ENCODE measurements at places on chromosomes 6 and 20. TPM values are rescaled to one million over a fixed set of nuclear protein-coding genes. Genes with fewer than 3 reads are reported as not detected.

DNA sequence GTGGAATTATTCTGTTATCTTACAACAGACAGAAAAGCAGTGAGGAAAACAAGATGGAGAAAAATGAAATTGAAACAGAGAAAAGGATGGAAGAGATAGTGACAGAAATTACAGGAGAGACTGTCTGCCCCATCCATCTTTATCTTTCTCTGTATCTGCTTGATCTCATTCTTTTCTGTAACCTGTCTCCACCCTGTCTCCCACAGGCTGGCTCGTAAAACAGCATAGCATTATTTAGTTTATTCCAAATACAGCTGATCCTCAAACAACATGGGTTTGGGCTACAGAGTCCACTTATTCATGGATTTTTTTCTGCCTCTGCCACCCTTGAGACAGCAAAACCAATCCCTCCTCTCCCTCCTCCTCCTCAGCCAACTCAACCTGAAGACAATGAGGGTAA, 482.3 kb upstream of the JARID2 start:
- no peak for DNase-seq

DNA sequence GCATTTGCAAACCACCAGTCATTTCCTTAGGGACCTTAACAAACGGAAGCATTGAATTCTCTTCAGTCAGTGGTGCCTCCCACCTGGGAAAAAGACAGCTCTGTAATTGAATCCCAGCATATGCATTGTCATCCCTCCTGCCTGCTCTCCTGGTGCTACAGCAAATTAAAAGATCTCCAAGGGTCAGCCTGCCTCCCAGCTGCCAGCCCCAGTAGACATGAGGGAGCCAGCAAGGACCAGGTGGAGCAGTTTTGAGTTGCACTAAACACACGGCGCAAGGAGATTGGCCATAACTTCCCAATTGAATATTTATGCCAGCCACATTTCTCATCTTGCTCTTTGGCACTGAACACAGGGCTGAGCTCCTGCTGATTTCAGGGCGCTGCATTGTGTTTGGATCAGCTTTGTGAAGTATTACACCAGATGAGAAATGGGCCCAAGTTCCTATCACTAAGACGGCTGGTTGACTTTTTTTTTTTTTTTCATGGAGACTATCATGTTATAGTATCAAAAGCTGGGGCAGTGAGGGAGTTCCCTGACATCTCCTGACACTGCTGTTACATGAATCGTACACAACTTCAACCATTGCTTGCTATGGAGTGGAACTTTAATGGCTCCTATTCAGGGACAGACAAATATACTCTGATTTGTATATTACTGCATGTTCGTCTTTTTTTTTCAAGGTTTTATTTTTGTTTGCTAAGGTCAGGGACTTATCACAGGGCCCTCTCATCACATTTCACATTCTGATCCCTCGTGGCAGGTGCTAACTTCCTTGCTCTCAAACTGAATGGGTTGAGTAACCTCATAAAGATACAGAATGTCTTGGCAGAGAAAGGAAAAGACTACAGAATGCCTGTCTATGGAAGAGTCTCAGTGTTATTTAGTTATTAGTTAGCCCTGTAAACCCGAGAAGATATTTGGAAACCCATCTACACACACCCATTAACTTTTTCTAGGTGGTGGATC, 191.1 kb downstream of the EYA4 start:
- DNase-seq: no peak

GRCh38 chr6:38105066-38105465, 285.5 kb downstream of the ZFAND3 start:
- DNase-seq: no peak

GRCh38 chr20:21971436-21971835, 266.0 kb downstream of the PAX1 start:
- DNase-seq: no peak

- no peak for DNase-seq
These were observed at the start of gene PCK1 for GRCh38 chr20:57560554-57561355. Gene PCK1, plus strand, starts transcription at chr20:57561110. Its CDS starts 302 bp downstream, at chr20:57561412.

DNA sequence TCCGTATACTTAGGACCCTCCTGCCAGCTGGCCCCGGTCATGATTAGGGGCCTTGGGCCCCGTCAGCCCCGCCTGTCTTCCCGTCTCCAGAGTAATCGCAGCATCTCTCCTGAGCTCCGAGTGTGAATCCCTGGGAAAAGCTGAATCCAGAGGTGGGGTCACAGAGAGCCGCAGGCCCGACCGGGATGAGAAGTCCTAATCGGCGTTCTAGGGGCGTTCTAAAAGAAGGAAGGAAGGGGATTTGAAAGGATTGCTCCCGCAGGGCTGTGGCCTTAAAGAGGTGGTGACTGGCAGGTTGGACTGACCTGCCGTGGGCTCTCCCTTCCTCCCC, 371 bp downstream of the HMGN4 start:
- no peak for DNase-seq

DNA sequence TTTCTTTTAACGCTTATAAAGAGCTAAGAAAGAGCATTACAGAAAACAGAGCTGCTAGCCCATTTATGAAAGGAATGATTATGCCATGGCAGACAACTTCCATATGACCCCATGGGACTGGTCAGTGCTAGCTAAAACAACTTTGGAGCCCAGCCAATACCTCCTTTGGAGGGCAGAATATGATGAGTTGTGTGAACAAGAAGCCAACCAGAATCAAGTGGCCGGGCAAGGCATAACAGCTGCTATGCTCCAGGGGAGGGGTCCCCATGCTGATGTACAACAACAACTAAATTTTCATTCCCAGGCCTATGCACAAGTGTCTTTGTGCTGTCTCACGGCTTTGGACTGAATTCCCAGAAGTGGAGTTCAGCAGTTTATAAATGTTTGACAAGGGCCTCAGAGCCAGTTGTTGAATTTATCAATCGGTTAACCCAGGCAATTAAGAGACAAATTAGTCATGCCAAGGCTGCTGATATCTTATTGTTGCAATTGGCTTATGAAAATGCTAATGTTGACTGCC, 65.0 kb upstream of the ASCC3 start:
- DNase-seq: no peak

DNA sequence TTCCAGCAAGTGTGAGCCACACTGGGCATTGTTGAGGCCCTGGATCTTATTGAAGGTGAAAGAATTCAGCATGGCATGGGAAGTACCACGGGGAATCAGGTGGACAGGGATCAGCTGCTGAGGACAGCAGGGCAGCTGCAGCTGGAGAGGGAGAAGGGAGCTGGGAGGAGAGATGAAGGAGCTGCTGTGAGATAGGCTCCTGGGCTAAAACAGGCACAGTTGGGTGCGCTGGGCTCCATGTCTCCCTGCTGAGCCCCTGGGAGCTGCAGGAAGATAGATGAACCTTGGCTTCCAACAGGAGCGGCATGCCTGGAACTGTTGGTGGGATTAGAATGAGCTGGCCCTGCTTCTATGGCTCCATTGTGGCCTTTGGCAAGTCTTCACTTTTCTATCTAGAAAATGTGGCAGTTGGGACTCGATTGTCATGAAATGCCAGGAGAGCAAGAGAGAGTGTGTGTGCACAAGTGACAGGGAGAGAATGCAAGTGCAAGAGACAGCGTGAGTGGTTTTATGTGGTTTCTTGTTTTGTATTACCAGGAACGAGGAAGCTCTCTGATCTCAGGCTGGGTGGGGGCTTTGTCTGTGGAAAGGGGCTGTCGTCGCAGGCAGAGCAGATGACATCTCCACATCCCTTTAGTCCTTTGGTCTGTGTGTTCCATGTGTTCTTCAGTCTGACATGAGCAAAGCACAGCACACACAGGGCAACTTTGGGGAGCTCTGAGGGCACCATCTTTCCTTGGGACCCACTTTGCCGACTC, 20.4 kb downstream of the SNPH start:
- no peak for DNase-seq

DNA sequence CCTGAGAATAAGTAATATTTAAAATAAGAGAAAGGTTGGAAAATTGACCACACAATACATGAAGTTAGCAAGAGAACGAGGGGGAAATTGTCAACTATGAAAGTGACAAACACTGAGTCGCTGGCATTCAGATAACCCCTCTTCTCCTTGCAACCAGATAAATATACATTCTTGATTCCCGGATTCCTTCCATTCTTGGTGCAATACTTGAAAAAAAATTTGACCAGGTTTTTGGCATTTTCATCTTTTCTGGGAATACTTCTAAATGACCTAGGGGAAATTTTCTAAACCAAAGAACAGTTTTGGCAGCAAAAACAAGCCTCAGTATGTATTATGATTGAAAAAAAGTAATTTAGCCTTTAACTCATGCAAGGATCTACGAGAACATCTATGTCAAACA, 164.0 kb downstream of the PDE7B start:
- DNase-seq: no peak

DNA sequence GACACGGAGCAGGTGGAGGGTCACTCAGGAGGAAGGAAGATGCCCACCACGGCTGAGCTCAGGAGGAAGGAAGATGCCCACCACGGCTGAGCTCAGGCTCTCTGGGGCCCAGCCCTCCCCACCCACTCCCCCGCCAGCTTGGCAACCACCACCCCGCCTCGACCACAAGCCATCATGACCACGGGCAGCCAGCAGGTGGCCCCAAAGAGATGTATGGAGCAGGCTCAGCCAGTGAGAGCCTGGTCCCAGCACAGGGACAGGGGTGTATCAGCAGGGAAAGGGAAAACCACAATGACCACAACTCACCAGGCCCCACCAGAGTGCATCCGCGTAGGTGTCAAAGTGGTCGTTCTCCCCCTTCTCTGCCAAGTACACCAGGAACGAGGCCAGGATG, 30.4 kb downstream of the KCNQ2 start:
- peak; percentile 76 for DNase-seq

GRCh38 chr6:165298402-165298801, 11.0 kb downstream of the C6orf118 start:
- no peak for DNase-seq

DNA sequence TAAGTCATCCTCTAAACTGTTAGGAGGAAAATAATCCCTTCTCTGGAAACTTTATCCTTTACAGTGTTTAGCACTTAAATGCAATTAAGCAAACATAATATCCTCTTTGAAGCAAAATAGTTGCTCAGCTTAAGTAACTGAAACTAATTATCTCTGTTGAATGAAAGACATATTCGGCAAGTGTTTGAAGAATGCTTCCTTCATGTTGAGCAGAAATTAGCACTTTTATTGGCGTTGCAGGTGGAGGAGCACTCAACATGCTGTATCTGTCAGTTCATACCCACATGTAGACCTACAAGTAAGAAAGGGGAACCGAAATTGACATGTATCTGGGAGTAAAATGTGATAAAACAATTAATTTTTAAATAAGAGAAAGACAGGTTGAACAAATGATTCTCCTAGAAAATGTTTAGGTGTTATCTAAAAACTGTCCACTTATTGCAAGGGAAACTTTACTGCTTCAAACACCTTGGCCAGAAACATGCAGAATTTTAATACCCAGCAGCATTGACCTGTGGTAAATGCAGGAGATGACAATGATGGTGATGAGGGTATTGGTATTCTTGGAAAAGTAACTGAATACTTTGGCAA, 987.0 kb upstream of the MAP3K7 start:
- no peak for DNase-seq

DNA sequence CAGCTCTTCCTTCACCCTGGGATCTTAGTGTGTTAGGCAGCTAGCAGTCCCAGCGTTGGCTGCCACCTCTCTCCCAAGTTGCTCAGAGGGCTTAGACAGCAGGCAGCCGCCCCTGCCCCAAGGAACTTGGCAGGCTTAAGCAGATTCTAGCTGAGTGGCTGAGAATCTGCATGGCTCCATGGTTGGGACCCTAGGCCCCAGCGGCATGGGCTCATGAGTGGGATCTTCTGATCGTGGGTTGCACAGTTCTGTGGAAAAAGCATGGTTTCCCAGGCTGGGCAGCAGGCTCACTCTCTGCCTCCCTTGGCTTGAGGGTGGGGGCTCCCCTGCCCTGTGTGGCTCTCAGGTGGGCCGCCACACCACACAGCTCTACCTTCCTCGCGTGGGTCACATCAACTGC, 1624.9 kb downstream of the GRIK2 start:
- DNase-seq: no peak

DNA sequence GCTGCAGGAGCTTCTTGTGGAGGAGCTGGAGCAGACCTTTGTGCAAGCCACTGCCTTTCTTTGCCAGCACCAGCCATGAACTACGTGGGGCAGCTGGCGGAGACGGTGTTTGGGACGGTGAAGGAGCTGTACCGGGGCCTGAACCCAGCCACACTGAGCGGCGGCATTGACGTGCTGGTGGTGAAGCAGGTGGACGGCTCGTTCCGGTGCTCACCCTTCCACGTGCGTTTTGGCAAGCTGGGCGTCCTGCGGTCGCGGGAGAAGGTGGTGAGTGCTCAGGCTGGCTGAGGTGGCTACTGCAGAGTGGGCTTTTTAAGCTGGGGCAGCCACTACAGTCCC, 5.1 kb downstream of the LPIN3 start:
- no peak for DNase-seq

- DNase-seq: peak; percentile 38
These were observed 86.8 kb upstream of the SNAP25 start for GRCh38 chr20:10131732-10132345.

DNA sequence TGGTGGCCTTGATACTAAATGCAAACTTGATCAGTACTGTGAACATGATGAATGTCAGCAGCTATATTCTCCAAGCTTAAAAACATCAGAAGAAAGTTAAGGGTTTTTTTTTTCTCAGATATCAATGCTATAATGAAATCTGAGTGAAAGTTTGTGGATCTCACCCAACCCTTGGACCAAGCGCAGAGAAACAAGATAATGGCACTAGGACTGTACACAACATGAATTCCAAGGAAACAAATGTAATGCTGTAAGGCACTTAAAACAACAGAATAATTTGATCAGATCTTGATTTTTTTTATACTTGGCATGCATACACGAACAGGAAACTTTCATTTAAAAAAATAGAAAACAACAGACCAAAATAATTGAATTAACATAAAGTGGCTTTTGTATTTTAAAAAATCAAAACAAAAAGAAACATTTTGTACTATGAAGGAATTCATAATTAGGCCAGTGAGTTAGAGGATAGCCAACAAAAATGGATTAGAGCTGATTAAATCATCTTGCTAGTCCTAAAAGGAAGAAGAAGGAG, 1154.0 kb upstream of the EYS start:
- no peak for DNase-seq

ZNF292 gene
- total RNA-seq: 11.3 TPM

PRRT1 gene
- 0.20 TPM for total RNA-seq

IFT52 gene
- 27.7 TPM for total RNA-seq

NMBR gene
- total RNA-seq: not detected

TINAG gene
- total RNA-seq: not detected

ARMH2 gene
- total RNA-seq: not detected

MICB gene
- 5.0 TPM for total RNA-seq
